A549 treated with RU486 at 1 μM for 4 hours (cell line): ENCODE measurements at places on chromosomes 2 and 18. TPM values are rescaled to one million over a fixed set of nuclear protein-coding genes. Genes with fewer than 3 reads are reported as not detected.

The ZCCHC2 gene
- 8.3 to 10.0 TPM (median 9.6 TPM) in 5 replicates for total RNA-seq

The DNAJC5G gene
- not detected in 5 replicates for total RNA-seq

The PAX8 gene
- total RNA-seq, result 0.54 to 1.2 TPM (median 1.1 TPM) in 5 replicates

The MOGAT1 gene
- not detected in 5 replicates for total RNA-seq

The KCNG2 gene
- not detected in 5 replicates for total RNA-seq

The FBXO15 gene
- 0.54 to 1.6 TPM (median 0.84 TPM) in 5 replicates for total RNA-seq

The PKP4 gene
- total RNA-seq, result 23.2 to 29.4 TPM (median 26.4 TPM) in 5 replicates

The NPPC gene
- total RNA-seq, result 0.22 to 0.40 TPM (median 0.34 TPM) in 3 of 5 replicates, not detected in the others

The MTHFD2 gene
- total RNA-seq, result 159 to 187 TPM (median 175 TPM) in 5 replicates

The CCDC74B gene
- 5.4 to 7.8 TPM (median 6.5 TPM) in 5 replicates for total RNA-seq

The SLC4A3 gene
- 1.7 to 3.4 TPM (median 2.3 TPM) in 5 replicates for total RNA-seq

The FBLN7 gene
- total RNA-seq, result 0.59 to 0.97 TPM (median 0.78 TPM) in 4 of 5 replicates, not detected in the other

The REG1B gene
- total RNA-seq, result not detected in 5 replicates

The TMEM163 gene
- 0.13 to 0.19 TPM in 2 of 5 replicates, not detected in the others for total RNA-seq

The SH3BP4 gene
- 27.6 to 31.4 TPM (median 28.3 TPM) in 5 replicates for total RNA-seq

The SNTG2 gene
- not detected in 5 replicates for total RNA-seq

The DSG1 gene
- not detected in 5 replicates for total RNA-seq

The VIL1 gene
- total RNA-seq, result 0.13 to 0.42 TPM (median 0.25 TPM) in 5 replicates

The SNRNP27 gene
- 40.6 to 76.0 TPM (median 57.7 TPM) in 5 replicates for total RNA-seq

The CAPN13 gene
- 0.07 to 0.08 TPM in 2 of 5 replicates, not detected in the others for total RNA-seq

The IL36G gene
- not detected in 5 replicates for total RNA-seq

The DPP4 gene
- 0.30 to 0.71 TPM (median 0.62 TPM) in 5 replicates for total RNA-seq

The HOXD11 gene
- total RNA-seq, result 7.6 to 9.1 TPM (median 8.0 TPM) in 5 replicates

The UBE2E3 gene
- total RNA-seq, result 72.0 to 86.0 TPM (median 78.0 TPM) in 5 replicates

The BIN1 gene
- 30.8 to 34.9 TPM (median 32.6 TPM) in 5 replicates for total RNA-seq

The GCG gene
- total RNA-seq, result not detected in 5 replicates

The ANKRD44 gene
- total RNA-seq, result 0.78 to 2.5 TPM (median 1.5 TPM) in 5 replicates

The SAG gene
- total RNA-seq, result not detected in 5 replicates

The LTBP1 gene
- total RNA-seq, result 15.7 to 28.3 TPM (median 26.4 TPM) in 5 replicates

The DOK6 gene
- total RNA-seq, result not detected in 5 replicates

The NABP1 gene
- total RNA-seq, result 12.2 to 13.8 TPM (median 12.5 TPM) in 5 replicates

The RNF125 gene
- total RNA-seq, result 0.23 to 0.59 TPM (median 0.26 TPM) in 5 replicates

The SLC9A4 gene
- total RNA-seq, result not detected in 5 replicates

The STARD6 gene
- not detected in 5 replicates for total RNA-seq

The LIMS4 gene
- 0.37 to 1.1 TPM (median 0.56 TPM) in 5 replicates for total RNA-seq

The HOXD13 gene
- total RNA-seq, result 0.15 to 0.29 TPM (median 0.16 TPM) in 5 replicates

The FAM110C gene
- 0.06 to 0.30 TPM (median 0.16 TPM) in 5 replicates for total RNA-seq

The MYCN gene
- not detected in 5 replicates for total RNA-seq

The MEP1B gene
- total RNA-seq, result 0.06 TPM in 1 of 5 replicates, not detected in the others

The ARHGEF33 gene
- 0.10 to 0.33 TPM (median 0.21 TPM) in 4 of 5 replicates, not detected in the other for total RNA-seq

The IRS1 gene
- 11.5 to 17.3 TPM (median 15.6 TPM) in 5 replicates for total RNA-seq

The ECEL1 gene
- total RNA-seq, result 0.19 to 0.74 TPM (median 0.23 TPM) in 5 replicates

The PHLPP1 gene
- 5.6 to 8.4 TPM (median 7.5 TPM) in 5 replicates for total RNA-seq

The COPS8 gene
- total RNA-seq, result 91.2 to 108 TPM (median 95.0 TPM) in 5 replicates

The GPR39 gene
- total RNA-seq, result 9.9 to 10.4 TPM (median 10.4 TPM) in 5 replicates

The CCDC138 gene
- 3.2 to 9.0 TPM (median 8.3 TPM) in 5 replicates for total RNA-seq

The ALMS1 gene
- total RNA-seq, result 9.8 to 10.6 TPM (median 10.6 TPM) in 5 replicates

The L3MBTL4 gene
- total RNA-seq, result not detected in 5 replicates
